GM12892 (cell line): ENCODE measurements at places on chromosomes 2 and 18.

- no peak for DNase-seq
These were observed 88.4 kb upstream of the CELF4 start for GRCh38 chr18:37654034-37654433.

GRCh38 chr2:127121776-127122176 lies 14.8 kb upstream of the BIN1 start:
- no peak for DNase-seq

- no peak for DNase-seq
These were observed 643.3 kb downstream of the SOCS6 start for GRCh38 chr18:70931942-70932814.

DNA sequence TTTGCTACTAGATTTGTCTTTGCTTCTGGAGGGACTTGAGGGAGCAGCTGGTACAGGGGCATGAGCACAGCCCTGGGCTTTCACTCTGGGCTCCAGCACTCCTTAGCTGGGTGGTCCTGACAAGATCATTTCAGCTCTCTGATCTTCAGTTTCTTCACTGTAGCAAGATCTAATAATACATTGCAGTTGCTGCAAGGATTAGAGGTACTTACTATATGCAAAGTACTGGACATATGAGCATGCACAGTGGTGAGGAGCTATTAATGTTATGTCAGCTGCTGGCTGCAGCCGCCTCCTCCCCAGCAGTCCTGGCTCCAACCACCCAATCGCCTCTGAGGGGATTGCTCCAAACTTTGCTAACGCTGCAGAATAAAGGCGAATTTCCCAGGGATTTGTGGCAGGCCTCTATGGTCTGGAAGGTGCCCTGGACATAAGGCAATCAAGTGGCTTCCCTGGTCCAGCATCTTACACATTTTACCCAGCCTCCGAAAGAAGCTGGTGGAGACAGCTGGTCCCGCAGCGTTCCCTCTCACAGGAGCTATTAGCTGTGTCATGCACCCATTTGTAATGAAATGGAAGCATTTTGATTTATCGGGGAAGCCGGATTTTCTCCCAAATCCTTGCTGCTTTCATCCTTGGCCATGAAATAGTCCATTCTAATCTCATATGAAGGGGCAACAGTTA lies 96.7 kb downstream of the RHOB start:
- DNase-seq, result no peak

- no peak for DNase-seq
These were observed 88.7 kb downstream of the ADAM23 start for GRCh38 chr2:206531996-206532543.
